Epithelial cell of prostate (primary cell): ENCODE measurements at places on chromosomes 3 and 15.

GRCh38 chr3:86973440-86973839 is 17.5 kb downstream of the VGLL3 start:
- DNase-seq, result peak; percentile 90

- no peak for DNase-seq
Observed at GRCh38 chr15:70442211-70442610, 321.1 kb downstream of the UACA start.

GRCh38 chr3:137761099-137761562 is 3.0 kb upstream of the SOX14 start:
- no peak for DNase-seq

DNA sequence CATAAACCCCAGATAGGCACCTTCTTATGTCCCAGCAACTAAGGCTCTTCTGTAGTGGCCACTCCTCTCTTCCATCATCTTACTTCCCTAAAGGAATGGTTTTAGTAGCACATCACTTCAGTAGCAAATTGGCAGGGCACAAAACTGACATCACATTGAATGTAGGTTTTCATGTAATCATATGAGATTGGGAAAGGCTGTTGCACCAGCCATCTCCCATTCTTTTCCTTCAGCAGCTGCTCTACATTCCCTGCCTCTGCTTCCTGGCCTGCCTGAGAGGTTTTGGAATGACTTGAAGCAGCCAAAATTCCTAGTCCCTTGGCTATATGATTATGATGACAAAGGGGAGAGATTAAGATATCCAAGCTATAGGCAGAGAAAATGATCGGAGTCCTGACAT is 36.5 kb downstream of the NSUN3 start:
- DNase-seq, result no peak

GRCh38 chr15:59266028-59266427 is 59.4 kb downstream of the LDHAL6B start:
- DNase-seq, result no peak

- no peak for DNase-seq
Observed at GRCh38 chr3:144263706-144264105, 292.1 kb downstream of the DIPK2A start.

DNA sequence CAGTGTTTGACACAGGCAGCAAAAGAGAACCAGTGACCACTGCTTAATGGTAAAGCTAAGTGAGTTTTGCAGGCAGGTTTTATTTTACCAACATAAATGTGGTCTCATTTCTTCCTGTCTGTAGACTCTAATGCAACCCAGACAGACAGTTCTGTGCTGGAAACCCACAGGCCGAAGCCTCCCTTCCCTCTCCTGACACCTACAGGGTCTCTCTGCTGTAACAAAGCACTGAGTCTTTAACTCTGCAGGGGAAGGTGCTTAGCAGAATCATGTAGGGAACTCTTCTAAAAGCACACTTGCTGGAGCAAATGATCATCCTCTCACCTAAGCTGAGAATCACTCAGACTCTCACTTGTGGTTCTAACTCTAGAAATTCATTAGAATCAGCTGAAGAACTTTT is 200.3 kb downstream of the KBTBD8 start:
- DNase-seq, result no peak
